Activated B cell treated with CpG ODN at 0.5 μM for 24 hours (primary cell): ENCODE measurements at places on chromosomes 11 and 22.

GRCh38 chr11:129148487-129148886 is 43.6 kb downstream of the ARHGAP32 start:
- no peak for DNase-seq

GRCh38 chr11:87139475-87139874 is 101.7 kb downstream of the TMEM135 start:
- no peak for DNase-seq

- DNase-seq = no peak
Measured at GRCh38 chr11:133714471-133715375, 130.6 kb downstream of the SPATA19 start.

- DNase-seq = no peak
Measured at GRCh38 chr22:49491726-49492125, 335.9 kb downstream of the BRD1 start.

DNA sequence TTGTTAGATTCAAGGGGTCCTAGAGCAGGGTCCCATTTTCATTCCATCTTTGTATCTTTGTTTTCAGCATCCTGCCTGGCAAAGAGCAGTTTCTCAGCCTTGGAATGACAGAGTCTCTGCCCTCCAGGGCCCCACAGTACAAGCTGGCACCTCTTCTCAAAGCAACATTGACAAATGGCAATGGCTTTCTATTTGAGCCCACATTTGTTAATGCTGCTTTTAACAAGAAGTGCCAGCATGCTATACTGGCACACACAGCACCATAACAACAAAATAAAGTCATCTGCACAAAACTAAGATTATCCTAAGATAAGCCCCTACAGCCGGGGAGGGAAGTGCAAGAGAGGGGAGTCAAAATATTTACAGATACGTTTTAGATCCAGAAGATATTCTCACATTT is 309.7 kb upstream of the C11orf87 start:
- no peak for DNase-seq

DNA sequence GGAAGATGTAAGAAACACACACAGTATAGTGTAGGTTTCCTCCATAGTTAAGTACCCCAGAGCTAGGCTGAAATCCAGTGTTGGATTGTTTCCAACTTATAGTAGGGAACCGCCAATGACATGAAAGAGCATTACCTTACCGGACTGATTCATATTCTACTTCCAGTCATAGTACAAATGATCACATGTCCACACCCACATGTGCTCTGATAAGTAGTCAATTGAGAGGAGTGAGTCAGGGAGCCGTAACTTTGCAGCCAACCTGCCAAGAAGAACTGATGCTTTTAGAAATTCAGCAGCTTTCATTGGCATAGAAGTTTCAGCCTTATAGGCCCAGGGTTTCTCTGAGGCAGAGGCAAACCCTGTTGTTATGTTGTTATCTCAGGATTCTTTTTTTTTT is 240.6 kb downstream of the ETS1 start:
- no peak for DNase-seq

- no peak for DNase-seq
Measured at GRCh38 chr22:26444777-26445176, 15.7 kb downstream of the ASPHD2 start.

- DNase-seq = no peak
Measured at GRCh38 chr11:125569915-125570621, 791 bp downstream of the EI24 start.

DNA sequence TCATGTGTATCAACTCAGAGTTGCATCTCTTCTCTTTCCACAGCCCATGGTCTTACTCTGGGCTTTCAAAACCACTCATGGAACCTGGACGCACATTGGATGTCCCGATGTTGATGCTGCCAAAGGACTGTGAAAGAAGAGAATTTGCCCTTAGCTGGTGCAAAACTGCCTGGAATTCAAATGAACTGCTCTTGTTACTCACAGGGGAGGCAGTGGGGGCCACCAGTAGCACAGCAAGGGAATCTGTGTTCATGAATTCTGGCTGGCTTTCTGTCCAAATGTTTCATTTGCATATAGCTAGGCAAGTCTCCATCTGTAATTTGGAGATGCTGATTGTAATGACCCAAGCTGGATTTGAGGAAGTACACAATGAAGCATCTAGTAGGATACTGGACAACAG is 24.9 kb downstream of the LMO2 start:
- no peak for DNase-seq

DNA sequence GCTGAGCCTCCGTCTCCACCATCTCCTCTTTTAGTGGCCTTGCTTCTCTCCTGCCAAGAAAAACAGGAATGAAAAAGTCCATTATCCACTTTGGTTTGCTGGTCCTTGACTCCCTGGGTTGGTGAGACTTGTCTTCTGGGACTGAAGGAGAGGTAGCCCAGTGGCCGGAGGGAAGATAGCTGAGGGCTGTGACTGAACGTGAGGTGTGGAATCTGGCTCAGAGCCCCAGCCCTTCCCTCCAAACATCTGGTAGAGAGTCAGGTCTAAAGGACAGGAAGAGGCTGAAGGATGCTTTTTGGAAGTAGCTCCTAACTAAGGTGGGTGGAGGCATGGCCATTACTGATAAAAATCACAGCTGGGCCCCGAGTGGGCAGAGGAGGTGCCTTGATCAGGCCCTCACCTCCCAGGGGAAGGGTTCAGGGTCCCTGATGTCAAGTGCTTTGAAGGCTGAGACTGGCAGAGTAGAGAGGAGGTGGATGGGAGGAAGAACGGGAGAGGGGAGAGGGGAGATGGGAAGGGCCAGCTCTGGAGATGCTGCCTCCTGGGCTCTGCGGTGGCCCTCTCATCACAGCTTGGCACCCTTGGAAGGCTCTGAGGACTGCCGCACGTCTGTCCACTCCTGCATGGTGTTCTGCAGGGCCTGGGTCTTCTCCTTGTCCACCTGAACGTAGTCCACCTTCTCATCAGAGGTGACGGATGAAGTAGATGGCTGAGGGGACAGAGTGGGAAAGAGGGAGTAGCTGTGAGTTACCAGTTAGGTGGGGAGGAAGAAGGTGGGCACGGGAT is 30.2 kb downstream of the USP35 start:
- DNase-seq = no peak

GRCh38 chr11:47179655-47179991 is 2.9 kb upstream of the ARFGAP2 start:
- DNase-seq = no peak

- DNase-seq = no peak
Measured at GRCh38 chr11:131095511-131096185, 179.4 kb upstream of the SNX19 start.

DNA sequence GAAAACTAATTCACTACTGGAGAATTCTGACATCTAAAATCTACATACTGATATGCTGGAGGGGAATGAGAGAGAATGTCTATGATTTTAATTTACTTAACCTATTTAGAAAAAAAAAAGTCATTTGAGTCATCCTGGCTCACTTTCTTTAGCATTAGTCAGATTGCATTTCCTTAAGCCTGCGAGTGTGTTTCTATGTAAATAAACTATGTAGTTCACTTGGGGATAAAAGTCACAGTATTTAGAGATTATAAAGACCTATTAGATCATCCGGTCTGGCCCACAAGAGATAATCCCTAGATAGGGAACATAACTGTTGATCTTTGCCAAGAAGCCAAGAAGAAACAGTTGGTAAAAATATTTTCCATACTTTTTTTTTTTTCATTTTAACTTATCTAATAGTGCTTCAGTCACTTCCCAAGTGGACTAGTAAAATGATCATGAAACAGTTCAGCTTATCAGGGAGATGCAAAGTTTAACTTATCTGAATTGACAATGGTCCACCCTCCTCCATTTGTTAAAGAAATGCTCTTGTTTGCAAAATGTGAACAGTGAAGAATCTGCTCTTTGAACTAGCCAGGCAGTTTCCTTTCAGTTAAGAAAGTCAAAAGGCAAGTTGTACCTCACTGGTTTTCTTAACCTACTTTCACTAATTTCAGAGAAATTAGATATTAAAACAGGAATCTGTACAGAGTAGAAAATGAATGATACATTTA is 21.2 kb upstream of the BLID start:
- no peak for DNase-seq

- no peak for DNase-seq
Measured at GRCh38 chr11:69063652-69064260, 15.0 kb downstream of the TPCN2 start.

DNA sequence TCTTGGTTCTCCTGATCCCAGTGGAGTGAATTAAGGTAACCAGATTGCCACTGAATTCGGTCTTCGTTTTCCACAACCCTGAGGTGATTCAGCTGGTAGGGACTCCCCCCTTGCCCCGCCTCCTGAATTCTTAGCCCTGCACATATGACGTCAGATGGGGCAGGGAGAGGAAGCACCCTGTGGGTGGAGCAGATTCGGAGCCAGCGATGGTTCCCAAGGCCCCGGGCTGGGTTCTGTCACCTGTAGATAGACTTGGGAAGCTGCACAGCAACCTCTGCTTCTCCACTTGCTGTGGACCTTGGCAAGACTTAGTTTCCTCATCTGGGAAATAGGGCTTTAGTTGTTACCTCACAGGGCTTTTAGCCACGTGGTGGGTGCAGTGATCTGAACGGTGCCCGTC is 67.8 kb downstream of the CTTN start:
- no peak for DNase-seq

GRCh38 chr22:45504373-45505341 is 2.0 kb downstream of the FBLN1 start:
- no peak for DNase-seq

- DNase-seq = no peak
Measured at GRCh38 chr11:65217441-65218423, 36.0 kb downstream of the CAPN1 start.

DNA sequence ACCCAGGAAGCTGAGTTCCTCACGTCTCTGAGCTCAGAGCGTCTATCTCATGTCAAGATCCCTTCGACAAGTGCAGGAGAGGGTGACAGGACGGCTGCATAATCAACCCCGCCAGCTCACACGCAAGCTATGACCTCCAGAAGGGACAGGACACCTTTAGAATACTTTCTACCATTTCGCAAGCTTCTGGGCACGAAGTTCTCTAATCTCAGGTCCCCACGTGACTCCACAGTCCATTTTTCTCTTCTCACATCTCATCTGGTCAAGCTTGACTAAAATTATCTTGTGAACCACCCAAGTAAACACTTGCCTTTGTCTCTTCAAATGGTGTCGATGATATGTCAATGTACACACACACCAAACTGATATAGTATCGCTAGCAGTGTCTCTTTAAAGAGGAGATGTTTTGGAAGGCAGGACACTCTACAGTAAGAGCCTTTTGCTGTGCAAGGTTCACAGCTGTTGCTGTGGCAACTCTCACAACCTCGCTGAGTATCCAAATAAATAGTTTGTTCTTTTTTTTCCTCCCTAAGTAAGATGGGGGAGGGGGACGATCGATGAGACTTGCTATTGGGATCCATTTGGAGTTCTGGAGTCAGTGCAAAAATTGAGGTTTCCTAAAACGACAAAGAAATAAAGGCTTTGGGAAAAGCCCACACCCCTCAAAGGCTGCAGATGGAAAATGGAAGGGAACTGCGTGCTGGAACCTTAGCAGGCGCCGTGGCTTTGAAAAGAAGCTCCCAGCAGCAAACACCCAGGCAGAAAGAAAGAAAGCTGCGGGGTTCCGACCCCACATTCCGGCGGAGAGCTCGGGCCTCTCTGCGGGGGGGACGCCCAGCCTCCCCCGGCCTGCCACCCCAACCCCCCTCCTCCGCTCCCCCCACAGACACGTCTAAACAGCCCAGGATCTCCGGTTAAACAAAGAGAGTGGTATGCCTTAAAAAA is 215.4 kb upstream of the UBASH3B start:
- DNase-seq = no peak

- no peak for DNase-seq
Measured at GRCh38 chr11:74954199-74954598, 5.1 kb downstream of the SPCS2 start.

GRCh38 chr11:64451856-64452255 is 92.9 kb downstream of the RPS6KA4 start:
- DNase-seq = no peak

DNA sequence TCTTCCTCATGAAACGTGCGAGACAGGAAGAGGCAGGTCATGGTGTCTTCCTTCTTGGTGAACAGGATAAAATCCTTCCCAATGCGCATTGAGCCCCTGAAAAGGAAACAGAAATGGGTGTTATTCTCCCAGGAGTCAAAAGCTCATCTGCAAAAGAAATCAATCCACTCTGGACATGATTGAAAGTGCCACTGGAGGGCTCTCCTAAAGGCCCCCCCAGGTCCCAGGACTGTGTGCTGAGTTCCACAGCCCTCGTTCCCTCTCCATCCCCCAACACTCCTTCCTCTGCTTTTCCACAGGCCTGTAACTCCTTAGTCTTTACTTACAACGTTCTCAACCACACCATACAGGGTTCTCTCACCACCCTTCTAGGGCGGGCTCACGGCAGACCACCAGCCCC is 22.2 kb downstream of the MORC2 start:
- DNase-seq = no peak

- DNase-seq = no peak
Measured at GRCh38 chr11:130808541-130808940, 107.7 kb downstream of the SNX19 start.

DNA sequence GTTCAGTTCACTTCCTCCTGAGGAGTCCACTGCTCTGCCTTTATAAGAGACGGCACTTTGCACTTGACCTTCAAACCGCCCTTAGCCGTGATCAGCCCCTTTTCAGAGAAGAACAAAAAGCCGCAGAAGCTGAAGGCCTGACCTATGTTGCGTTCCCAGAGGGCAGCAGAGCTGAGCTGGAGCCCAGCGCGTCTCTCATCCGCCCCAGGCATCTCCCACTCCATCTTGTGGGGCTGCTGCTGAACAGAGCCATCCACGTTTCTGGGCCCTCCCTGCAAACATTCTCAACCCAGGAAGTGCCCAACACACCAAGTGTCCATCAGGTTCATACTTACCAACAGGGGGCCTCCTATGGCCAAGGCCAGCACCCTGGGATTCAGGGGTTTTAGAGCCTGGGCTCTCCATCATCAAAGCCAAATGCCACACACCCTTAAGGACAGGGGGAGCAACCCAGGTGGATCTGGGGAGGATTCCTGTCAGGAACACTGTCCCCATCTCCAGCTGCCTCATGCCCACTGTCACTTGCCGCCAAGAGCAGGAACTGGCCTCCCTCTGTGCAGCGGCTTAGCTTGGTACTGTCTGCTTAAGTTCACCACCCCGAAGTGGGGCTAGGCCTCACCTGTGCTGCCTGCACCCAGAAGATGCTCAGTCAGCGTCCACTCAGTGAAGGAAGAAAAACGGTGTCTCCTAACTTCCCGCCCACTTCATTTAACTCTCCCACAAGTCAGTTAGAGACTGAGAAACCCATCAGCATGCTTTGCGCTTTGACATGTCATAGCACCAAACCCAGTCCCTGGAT is 16.0 kb upstream of the EFCAB6 start:
- DNase-seq = peak; percentile 9

- peak; percentile 31 for DNase-seq
Measured at GRCh38 chr22:22168190-22168940, 76.2 kb upstream of the VPREB1 start.
